ENCODE measurements at places on chromosomes 11 and 22. TPM values are rescaled to one million over a fixed set of nuclear protein-coding genes. Genes with fewer than 3 reads are reported as not detected.

HTR3A gene
- total RNA-seq: not detected

DNA sequence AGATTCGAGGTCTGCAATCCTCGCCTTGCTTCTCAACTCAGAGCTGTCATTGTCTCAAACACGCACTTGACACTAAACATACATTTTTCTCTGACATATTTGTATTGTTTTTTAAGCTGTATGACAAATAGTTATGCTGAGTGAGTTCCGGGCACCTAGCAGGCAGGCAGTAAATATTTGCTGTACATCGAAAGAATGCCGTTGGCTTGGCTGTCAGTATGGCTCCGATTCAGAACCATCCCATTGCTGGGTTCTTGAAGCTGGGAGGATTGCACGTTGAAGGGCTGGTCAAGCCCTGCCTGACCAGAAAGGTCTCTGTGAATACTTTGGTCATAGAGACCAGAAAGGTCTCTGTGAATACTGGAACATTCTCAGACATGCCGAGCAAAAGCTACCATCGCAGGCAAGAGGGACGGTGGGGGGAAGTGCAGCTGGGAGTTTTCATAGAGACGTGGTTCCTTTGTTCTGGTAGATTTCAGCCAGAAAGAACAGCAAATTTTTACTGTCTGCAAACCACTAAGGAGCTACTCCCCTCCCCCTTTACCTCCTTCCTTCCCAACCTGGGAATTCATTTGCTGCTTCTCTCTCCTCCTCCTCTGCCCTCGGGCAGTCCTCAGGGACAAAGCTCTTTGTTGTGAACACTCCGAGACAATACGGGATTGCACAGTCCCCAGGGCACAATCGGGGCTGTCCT, 202.2 kb upstream of the SORL1-AS1 start:
- DNase-seq: no peak
- H3K4me1 ChIP-seq: peaks cover 29% of the 10 kb centered on the region
- H3K27ac ChIP-seq: no peak overlapping the region
- peaks cover 6% of the 10 kb centered on the region for H3K27me3 ChIP-seq
- no peaks in the 10 kb centered on the region for H3K36me3 ChIP-seq

CSF2RB gene
- total RNA-seq: not detected

YAP1 gene
- total RNA-seq: 1.1 TPM

DNA sequence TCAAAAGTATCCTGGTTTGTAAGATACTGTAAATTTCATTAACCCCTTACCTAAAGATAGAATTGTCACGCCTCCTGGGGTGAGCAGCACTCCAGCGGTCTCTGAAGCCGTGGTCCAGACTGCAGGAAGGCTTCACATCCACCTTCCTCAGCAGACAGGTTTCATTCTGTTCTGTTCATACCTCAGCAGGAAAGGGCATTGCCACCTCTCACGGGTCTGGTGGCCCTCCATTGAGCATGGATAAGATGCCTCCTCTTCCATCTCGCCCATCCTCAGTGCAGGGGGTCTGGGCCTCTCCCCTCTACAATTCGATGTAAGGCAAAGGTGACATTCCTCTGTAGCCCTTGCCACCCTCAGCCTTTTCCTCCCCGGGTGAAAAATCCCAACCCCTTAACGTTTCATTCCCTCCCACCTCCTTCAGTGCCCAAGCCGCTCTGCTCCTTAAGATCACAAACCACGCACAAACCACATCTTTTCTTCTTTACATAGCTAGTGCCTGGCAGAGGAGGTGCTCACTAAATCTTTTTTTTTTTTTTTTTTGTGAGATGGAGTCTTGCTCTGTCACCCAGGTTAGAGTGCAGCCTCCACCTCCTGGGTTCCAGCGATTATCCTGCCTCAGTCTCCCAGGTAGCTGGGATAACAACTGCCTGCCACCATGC, 28.5 kb downstream of the RPUSD4 start:
- H3K4me3 ChIP-seq: no peak overlapping the region
- no peaks in the 10 kb centered on the region for H3K27me3 ChIP-seq
- H3K4me1 ChIP-seq: peaks cover 4% of the 10 kb centered on the region
- H3K27ac ChIP-seq: no peak overlapping the region

DNA sequence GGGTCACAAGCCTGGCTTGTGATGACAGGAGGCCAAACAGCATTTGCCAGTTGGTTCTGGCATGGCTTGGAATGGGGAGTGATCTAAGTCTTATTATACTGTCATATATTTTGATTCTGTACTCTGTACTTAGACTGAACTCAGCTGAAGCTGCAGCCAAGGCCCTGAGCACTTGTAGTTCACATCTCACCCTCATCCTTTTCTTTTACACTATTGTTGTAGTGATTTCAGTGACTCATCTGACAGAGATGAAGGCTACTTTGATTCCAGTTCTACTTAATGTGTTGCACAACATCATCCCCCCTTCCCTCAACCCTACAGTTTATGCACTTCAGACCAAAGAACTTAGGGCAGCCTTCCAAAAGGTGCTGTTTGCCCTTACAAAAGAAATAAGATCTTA, 843 bp downstream of the OR56B1 start:
- H3K27ac ChIP-seq: no peak overlapping the region
- H3K27me3 ChIP-seq: no peaks in the 10 kb centered on the region
- peaks cover 20% of the 10 kb centered on the region for H3K36me3 ChIP-seq
- no peak for DNase-seq
- no peak overlapping the region for H3K4me3 ChIP-seq

DNA sequence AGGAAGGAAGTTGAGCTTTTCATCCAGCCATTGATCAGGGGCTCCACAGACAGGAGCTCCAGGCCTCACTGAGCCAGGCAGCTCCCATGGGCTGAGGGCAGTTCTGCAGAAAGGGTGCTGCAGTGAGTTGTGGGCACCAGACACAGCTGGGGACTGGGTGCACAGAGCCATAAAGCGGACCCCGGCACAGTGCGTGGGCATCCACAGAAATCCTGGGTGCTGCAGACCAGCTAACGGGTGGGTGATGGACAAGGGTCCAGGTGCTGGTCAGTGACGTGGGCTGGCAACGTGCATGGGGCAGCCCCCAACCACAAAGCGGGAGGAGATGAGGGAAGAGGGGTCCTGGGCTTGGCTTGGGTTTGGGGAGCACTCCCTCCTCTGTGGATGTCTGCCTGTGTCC, 19.4 kb upstream of the GAL start:
- no peaks in the 10 kb centered on the region for H3K4me1 ChIP-seq
- no peak for DNase-seq
- no peak overlapping the region for H3K4me3 ChIP-seq
- H3K27ac ChIP-seq: no peak overlapping the region

DNA sequence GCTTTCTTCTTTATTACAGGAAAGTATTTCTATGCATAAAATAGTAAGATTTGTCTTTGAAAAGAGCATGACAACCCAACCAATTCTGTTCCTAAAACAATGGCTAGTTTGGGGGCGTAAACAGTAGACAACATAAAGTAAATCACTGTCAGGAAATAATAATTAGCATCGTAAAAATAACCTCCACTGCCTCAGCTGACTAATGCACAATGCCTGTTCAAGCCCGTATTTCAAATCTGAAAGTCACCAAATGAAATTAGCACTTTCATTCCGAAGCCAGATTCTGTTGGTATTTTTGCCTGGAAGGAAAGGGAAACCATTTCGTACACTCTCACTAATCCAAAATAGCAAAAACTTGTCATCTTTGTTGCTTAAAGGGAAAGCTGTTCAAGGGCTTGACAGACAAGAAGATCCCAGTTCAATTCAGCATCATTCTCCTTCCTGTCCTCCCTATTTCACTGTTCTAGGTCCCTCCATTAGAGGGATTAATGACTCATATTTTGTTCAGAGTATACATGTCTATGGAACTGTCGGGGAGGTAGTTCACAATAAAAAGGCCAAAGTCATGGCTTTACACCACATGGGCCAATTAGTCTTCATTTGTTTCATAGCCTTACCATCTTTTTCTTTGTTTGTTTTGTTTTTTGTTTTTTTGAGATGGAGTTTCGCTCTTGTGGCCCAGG, 154.7 kb downstream of the CADM1 start:
- no peaks in the 10 kb centered on the region for H3K4me1 ChIP-seq
- no peak overlapping the region for H3K4me3 ChIP-seq
- H3K36me3 ChIP-seq: no peaks in the 10 kb centered on the region
- H3K27ac ChIP-seq: no peak overlapping the region
- DNase-seq: no peak
- H3K27me3 ChIP-seq: peaks cover 4% of the 10 kb centered on the region

GRCh38 chr11:33664827-33665226, 35.8 kb downstream of the C11orf91 start:
- no peaks in the 10 kb centered on the region for H3K4me1 ChIP-seq
- H3K27ac ChIP-seq: no peak overlapping the region
- no peaks in the 10 kb centered on the region for H3K36me3 ChIP-seq
- H3K4me3 ChIP-seq: no peak overlapping the region
- DNase-seq: no peak
- no peaks in the 10 kb centered on the region for H3K27me3 ChIP-seq

DNA sequence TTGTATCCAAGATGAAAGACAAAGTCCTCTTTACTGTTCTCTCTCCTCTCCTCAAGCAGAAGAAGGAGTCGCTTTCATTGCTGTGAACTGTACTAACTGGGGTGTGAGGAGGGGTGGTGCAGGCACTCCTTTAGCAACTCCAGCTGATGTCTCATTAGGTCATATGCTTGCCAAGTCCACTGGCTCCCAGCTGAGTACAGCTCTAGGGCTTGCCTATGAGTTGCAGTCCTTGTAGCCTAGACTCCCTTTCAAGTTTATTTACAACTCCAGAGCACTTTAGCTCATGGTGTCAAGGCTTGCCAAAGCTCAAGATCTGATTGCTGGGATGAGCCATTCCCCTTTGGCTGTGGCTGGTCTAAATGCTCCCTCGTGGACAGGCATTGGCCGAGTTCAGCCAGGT, 55.1 kb upstream of the PDGFD start:
- H3K36me3 ChIP-seq: no peaks in the 10 kb centered on the region
- DNase-seq: no peak

DCHS1 gene
- 0.79 TPM for total RNA-seq

DNA sequence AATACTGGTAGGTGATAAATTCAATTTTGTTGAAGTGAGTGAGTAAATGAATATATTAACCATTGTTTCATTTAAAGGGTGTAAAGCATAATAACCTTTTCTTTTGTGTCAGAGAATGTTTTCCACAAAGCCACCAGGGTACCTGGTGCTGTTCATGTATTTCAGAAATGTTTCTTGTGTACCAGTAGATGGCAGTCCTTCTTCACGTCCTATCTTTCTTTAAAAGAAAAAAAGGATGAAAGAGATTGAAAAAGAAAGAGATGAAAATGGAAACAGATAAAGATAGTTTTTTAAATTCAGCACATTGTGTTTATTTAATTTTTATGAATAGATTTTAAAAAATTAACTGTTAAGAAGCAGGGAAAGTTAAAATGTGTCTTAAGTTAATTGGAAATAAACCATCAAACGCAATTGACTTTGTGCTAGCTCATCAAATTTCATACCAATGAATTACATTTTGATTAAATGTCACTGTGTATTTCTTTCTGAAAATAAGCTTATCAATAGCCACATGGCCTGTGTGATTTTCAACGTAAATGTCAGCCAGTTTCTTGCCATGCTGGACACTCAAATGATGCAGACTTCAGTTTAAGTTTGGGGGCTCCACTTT, 65.5 kb upstream of the CHORDC1 start:
- H3K36me3 ChIP-seq: no peaks in the 10 kb centered on the region
- peaks cover 7% of the 10 kb centered on the region for H3K27me3 ChIP-seq
- no peak for DNase-seq
- no peak overlapping the region for H3K27ac ChIP-seq
- H3K4me1 ChIP-seq: no peaks in the 10 kb centered on the region

GRCh38 chr11:126588630-126589491, 233.4 kb downstream of the ST3GAL4 start:
- no peaks in the 10 kb centered on the region for H3K27me3 ChIP-seq
- no peaks in the 10 kb centered on the region for H3K4me1 ChIP-seq
- H3K36me3 ChIP-seq: no peaks in the 10 kb centered on the region
- H3K4me3 ChIP-seq: no peak overlapping the region

All from activated naive CD4-positive, alpha-beta T cell treated with anti-CD3 and anti-CD28 coated beads for 36 hours (primary cell).